ENCODE measurements at places on chromosomes 6 and 20.

GRCh38 chr20:4896971-4897497, 104.3 kb downstream of the SLC23A2 start:
- no peak for DNase-seq

DNA sequence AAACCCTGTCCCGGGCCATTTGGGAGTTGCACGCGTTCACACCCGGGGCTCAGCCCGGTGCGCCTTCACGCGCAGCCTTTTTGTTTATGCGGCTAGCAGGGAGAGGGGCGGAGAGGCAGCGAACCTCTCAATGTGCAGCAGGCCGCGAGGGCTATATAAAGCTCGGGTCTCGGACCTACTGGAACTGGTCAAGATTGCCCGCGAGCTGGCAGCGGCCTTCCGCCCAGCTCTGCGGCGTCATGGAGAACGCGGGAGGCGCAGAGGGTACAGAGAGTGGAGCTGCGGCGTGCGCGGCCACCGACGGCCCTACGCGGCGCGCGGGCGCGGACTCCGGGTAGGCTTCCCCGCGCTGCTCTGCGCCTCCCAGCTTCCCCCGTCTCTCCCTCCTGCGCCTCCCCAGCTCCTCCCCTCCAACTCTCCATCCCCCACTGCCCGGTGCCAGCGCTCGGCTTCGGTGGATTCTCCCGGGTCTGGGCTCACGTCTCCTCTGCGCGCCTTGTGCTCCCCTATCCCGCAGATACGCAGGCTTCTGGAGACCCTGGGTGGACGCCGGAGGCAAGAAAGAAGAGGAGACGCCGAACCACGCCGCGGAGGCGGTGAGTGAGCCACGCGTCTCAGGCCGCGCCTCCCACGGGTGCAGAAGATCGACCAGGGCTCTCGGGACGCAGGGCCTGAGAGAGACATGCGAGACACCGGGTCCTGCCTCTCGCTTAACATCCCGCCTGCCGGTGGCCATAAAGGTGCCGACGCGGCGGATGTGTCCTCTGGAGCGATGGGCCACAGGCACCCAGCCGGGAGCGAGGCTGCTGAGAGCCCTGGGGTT, at the start of gene RIPPLY2:
Gene RIPPLY2, plus strand, starts transcription at position 183 of the 823 bp plus-strand sequence. Its CDS starts 57 bp downstream, at position 240.
- no peak for DNase-seq

DNA sequence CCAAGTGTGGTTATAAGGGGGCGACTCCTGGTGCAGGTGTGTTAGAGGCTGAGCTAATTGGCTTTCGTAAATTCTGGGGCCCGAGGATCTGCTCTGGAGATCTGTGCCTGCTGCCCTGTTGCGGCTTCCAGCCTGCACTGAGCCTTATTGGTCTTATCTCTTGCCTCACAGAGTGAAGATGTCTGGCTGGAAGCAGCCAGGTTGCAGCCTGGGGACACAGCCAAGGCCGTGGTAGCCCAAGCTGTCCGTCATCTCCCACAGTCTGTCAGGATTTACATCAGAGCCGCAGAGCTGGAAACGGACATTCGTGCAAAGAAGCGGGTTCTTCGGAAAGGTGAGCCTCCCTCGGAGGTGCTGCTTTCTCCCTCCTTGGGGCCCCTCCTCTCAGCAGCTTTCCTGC, 20.0 kb downstream of the PRPF6 start:
- DNase-seq: no peak

DNA sequence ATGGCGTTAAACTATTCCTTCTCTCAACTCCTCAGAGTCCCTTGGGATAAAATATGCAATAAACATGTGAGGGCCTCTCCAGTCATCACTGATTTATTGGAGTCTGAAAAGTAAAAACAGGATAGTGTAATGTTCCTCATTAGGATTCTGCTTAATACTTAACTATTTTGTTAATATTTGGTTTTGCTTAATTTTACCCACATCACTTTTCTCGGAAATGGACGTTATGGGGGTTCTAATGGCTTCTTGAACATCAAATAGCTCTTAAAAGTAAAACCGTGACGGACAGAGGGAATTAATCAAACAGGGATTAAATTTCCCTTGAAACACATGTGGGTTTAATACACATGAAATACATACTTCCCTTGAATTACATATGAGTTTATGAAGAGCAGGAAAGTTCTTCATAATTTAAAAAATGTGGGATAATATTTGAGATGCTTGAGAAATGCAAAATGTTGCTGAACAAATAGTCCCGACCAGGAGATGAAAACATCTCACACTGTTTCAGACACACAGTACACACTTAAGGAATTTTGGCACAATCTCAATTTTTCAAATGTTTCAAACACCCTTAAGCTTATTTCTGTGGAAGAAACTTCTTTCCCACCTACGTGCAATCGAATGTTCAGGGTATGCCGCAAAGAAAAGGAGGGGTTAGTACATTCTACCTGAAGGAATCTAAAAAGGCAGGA, 38.4 kb upstream of the EIF2S2 start:
- no peak for DNase-seq

DNA sequence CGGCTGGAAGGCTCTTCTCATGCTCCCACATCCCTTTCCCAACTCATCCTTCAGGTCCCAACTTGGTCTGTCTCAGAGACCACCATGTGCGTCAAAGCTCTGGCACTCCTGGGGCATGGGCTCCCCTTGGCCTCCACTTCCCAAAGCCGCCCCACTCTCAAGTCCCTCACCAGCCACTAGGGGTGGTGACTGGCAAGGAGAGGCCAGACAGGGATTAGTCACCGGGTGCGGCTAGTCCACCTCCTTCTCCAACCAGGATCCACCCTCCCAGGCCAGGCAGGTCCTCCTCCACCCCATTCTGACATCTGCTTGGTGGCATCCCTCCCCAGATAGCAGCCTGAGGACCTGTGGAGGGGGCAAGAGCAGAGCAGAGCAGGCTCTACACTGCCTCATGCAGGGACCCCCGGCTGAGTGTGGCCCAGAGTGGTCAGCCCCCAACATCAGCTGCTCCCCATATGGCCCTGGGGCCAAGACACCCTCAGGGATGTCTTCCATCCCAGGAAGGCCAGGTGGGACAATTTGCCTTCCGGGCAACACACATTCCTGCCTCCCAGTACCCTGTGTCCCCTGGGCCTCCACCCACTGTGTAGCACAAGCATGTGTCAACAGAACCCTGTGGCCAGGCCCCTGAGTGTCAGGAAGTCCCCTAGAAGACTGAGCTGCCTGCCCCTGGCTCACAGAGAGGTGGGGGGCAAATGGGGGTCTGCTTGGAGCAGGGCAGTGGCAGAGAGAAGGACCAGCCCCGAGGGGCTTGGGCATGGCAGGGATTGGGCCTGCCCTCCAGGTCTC, 29.2 kb downstream of the YTHDF1 start:
- DNase-seq: no peak

DNA sequence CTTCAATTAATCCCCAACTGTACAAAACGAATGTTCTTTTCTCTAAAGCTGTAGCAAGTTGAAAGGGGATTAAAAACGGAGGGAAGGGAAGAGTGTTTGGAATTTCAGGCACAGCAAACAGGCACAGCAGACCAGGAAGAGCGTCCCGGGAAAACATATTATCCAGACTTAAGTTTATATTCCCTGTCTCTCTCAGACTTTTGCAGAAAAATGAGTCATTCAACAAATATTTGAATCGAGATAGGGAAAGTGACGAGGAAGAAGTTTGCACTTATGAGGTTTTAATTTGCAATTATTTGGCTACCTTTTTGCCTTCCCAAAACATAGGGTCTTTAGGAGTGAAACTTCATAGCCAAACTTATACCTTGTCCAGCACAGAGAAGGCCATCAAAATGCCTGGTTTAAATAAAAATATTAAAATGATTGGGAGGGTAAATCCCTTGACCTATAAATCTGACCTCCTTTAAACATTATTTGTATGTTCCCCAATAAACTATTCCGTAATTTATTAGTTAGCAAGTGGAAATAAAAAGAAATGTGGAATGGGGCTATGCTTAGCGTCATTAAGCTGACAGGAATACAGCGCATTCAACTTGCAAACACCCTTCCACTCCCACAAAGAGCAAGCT, 16.0 kb downstream of the HFE start:
- DNase-seq: no peak

GRCh38 chr6:133033263-133033662, 207.9 kb upstream of the EYA4 start:
- no peak for DNase-seq

DNA sequence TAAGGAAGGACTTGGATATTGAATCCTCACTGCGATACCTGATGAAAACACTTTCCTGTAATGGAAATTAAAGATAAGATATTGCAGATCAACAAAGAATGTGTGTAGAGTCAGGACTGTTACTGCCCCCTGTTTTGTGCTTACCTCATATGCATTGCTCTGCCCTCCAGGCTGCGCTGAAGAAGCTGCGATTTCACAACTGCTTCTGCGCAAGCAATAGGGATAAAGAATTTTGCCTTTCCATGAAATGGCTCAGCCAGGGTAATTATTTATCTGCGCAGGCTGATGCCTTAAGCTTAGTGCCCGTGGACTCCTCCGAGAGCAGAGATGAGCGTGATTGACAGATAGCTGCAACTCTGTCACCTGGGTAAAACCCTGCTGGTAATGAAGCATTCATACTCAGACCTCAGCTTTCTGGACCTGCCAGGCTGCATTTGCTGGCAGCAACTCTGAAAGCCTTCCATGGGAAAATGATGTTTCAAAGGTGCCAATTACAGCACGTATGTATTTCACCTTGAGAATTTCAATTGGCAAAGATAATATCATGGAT, 370.6 kb downstream of the SAMD5 start:
- no peak for DNase-seq

GRCh38 chr6:81614292-81614691, 138.2 kb downstream of the TENT5A start:
- DNase-seq: no peak

- no peak for DNase-seq
Measured at GRCh38 chr6:137095651-137096238, 51.0 kb upstream of the IL20RA start.

GRCh38 chr20:39025883-39026282, 63.7 kb downstream of the DHX35 start:
- DNase-seq: no peak

DNA sequence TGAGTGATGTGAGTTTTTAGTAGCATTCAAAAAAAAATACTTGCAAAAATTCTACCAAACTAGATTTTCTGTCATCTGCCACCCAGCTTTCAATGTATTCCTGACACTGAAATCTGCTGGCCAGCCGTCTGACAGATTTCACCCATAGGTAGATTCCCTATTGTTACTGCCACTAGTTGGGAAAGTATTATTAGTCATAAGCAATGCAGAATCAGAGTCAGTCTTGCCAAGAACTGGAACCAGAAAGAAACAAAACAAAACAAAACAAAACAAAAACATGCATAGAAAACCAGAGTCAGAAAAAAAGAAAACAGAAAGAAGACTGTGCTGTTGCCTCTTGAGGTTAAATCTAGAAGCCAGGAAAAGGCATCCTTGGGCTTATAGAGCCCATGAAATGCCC, 293.1 kb upstream of the KCNQ5 start:
- DNase-seq: no peak

- no peak for DNase-seq
Measured at GRCh38 chr6:43207286-43207685, 22.0 kb downstream of the DNPH1 start.

DNA sequence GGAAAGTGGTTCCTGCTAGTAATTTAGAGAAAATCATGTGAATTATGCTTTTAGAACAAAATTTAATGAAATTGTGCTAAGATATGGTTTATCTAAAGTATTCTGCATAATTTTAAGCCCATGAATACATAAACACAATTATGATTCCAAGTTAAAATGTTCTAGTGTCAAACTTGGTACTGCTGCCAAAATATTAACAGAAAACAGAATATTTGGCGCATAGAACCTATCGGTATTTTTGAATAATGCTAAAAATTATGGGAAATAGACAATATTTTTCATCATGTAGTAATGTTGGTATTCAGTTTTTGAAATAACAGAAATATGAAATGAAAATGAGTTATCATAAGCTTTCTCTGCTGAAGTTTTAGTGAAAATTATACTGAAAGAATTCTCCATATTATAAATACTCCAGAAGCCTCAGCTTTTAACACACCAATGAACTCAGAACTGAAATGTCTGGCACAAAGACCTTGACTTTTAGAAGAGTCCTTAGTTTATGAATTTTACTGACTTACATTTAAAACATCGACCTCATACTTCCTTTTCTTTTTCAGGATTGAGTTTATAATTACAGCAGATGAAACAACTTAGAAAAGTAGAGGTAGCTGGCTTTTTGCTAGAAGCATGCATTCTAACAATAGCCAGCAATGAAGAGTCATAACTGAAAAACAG, 1192.3 kb upstream of the GJE1 start:
- DNase-seq: no peak

GRCh38 chr6:43221046-43221972, 8.0 kb downstream of the DNPH1 start:
- DNase-seq: no peak

- no peak for DNase-seq
Measured at GRCh38 chr6:7939864-7940228, 29.3 kb upstream of the TXNDC5 start.

DNA sequence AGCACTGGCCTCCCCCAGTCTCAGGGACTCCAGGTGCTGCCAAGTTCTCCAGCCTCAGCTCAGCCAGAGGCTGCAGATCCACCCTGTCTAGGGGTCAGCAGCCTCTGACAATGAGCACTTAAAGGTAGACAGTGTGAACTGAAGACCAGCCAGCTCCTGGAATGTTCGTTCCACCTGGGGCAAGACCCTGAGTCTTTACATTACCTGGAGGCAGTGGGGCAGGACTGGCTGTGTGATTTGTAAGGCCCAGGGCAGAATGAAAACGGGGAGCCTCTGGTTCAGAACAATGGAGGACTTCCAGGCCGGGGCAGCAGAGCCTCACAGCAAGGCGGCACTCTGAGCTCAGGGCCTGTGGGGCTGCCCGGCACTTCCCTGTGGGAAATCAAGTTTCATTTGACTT, 65.0 kb downstream of the CTCFL start:
- DNase-seq: no peak

DNA sequence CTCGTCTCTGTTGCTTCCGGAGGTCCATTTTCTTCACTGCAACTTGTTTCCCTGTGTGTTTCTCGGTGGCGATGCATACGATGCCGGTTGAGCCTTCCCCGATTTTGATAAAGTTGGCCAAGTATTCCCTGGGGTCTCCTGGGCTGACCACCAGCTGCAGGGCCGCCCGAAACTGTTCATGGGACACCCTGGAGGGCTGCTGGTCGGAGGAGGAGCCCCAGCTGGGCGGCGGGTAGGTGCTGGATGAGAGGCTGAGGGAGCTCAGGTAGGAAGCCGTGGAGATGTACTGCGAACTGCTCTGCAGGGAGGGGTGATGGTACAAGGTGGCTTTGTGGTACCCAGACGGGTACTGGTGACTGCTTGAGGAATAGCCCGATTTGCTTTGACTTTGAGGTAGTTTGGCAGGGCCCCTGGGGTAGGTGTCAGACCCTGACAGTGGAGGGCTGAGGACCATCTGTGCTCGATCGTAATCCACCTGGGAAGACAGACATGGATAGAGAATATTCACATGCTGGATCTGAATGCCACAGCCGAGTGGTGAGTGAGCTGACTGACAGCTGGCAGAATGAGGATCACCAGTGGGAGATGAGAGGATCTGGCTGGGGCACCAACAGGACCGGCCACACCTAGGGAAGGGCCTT, 51.6 kb downstream of the LAMP5 start:
- no peak for DNase-seq

Data from activated naive CD4-positive, alpha-beta T cell (primary cell).